ENCODE measurements at places on chromosomes 3 and 15.

- DNase-seq: no peak
Observed at GRCh38 chr15:90348456-90348855, 3.6 kb upstream of the ZNF774 start.

DNA sequence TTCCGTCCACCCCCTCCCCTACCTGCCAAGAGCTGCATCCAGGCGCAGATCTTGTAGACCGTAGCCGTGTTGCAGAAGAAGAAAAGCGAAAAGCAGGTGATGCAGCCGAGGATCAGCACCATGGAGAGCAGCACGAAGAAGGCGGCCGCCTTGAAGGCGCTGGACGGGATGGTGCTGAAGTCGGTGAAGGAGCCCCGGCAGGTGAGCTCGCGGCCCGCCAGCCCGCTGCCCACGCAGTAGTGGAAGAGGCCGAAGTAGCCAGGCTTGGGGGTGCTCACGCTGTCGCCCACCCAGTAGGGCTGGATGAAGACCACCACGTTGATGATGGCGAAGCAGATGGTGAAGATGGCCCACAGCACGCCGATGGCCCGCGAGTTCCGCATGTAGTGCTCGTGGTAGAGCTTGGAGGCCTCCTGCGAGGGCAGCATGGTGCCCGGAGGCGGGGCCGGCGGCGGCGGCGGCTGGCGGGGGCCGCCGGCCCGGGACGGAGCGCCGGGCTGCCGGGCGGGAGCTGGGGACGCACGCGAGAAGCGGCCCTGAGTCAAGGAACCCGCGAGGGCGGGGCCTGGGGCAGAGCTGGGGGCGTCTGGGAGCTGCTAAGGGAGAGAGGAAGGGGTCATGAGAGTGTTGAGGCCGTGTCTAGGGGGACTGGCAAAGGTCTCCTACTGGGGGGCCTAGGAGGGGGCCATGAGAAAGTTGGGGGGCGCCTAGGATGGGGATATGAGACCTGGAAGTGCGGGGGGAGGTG is 1.2 kb downstream of the LHFPL4 start:
- no peak for DNase-seq

DNA sequence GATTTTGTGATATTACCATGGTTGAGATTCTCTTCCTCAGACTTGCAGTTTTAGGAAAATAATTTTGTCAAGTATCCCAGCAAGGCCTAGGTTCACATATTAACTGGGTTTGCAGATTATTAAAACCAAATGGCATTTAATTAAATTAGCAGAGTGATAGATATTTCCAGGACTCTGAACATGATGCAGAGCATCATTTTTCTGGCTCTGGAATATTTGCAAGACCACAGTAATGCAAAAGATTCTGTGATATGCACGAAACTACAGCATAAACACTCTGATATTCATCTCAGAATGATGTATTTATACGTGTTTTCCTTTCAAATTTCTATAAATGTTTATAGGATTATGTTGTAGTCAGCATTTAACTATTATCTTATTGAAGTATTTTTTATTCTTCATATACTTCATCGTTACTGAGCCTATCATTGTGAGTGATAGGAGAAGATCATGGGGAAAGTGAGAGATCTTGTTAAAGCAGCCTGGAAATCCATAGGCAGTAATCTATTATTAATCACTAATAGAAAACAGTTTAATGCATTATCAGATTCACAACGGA is 1245.6 kb downstream of the OTOL1 start:
- no peak for DNase-seq

GRCh38 chr3:71156062-71156665 is 427.4 kb downstream of the FOXP1 start:
- DNase-seq: no peak

- no peak for DNase-seq
Observed at GRCh38 chr3:78322780-78323179, 1282.9 kb downstream of the ROBO2 start.

DNA sequence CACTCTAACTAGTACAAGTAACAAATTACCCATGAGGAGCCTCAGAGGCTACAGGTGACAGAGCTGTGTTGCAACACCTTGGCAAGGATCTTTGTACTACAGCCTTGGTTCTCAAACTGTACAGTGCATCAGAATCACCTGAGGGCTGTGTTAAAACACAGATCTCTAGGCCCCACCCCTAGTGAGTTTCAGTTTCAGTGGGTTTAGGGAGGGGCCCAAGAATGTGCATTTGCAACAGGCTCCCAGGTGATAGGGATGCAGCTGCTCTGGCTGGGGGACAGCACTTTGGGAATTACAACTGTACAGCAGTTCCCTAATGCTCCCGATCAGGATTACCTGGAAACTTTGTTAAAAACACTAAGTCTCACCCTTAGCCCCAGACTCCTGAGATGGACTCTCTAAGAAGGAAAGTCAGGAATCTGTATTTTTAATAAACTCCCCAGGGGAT is 66.1 kb upstream of the NR2F2 start:
- no peak for DNase-seq

DNA sequence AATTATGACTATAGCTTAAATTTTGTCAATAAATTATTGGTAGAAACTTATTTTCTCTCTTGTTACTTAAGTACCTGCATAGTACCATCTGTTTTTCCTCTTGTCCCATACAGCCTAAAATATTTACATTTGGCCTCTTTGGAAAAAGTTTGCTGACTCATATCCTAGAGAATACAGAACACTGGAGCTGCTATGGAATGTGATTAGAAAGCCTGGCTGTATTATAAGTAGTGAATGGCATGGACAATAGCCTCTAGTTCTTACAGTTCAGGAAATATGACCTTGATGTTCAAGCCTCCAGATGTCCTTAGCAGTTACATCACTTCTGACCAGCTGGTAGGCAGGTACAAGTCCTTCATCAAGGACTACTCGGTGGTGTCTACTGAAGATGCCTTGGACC is 28.3 kb downstream of the ST8SIA2 start:
- no peak for DNase-seq
